GM23248 (cell line): ENCODE measurements at places on chromosomes 2 and 18. TPM values are rescaled to one million over a fixed set of nuclear protein-coding genes. Genes with fewer than 3 reads are reported as not detected.
A peak's percentile ranks its signal among the peaks of the same experiment; 100 is the strongest.

- peak; percentile 1 for DNase-seq
Observed at GRCh38 chr2:14941151-14941631, 308.7 kb downstream of the LRATD1 start.

GRCh38 chr2:127498386-127498785 is 27.9 kb downstream of the IWS1 start:
- peak; percentile 71 for DNase-seq

ABCB6 gene
- total RNA-seq, result 25.3 and 35.7 TPM in 2 replicates

DNA sequence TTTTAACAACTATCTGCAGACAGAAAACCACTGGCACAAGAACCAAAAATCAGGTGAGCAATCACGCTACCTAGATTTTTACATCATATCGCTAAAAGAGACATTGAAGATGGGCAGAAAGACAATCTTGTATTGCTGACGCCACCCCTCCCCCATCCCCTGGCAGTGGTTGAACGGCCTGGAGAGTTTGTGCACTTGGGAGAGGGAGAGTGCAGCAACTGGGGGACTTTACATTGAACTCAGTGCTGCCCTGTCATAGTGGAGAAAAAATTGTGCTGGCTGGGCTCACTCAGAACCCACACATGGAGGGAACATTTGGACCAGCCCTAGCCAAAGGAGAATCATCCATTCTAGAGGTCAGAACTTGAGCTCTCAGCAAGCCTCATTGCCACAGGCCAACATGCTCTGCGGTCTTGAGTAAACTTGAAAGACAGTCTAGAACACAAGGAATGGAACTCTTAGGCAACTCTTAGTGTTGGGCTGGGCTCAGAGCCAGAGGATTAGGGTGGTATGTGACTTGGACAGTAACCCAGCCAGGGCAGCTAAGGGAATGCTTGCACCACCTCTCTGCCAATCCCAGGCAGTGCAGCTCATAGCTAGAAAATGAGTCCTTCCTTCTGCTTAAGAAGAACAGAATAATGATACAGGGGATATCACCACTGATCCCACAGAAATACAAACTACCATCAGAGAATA is 220.0 kb upstream of the CYP26B1 start:
- peak; percentile 94 for DNase-seq

GRCh38 chr2:116749994-116750393 is 1064.5 kb upstream of the DDX18 start:
- no peak for DNase-seq
